Glomerular endothelial cell (primary cell): ENCODE measurements at places on chromosomes 4 and X. TPM values are rescaled to one million over a fixed set of nuclear protein-coding genes. Genes with fewer than 3 reads are reported as not detected.

- no peak for DNase-seq
Measured at GRCh38 chr4:89298788-89299152, 8.8 kb downstream of the GPRIN3 start.

DNA sequence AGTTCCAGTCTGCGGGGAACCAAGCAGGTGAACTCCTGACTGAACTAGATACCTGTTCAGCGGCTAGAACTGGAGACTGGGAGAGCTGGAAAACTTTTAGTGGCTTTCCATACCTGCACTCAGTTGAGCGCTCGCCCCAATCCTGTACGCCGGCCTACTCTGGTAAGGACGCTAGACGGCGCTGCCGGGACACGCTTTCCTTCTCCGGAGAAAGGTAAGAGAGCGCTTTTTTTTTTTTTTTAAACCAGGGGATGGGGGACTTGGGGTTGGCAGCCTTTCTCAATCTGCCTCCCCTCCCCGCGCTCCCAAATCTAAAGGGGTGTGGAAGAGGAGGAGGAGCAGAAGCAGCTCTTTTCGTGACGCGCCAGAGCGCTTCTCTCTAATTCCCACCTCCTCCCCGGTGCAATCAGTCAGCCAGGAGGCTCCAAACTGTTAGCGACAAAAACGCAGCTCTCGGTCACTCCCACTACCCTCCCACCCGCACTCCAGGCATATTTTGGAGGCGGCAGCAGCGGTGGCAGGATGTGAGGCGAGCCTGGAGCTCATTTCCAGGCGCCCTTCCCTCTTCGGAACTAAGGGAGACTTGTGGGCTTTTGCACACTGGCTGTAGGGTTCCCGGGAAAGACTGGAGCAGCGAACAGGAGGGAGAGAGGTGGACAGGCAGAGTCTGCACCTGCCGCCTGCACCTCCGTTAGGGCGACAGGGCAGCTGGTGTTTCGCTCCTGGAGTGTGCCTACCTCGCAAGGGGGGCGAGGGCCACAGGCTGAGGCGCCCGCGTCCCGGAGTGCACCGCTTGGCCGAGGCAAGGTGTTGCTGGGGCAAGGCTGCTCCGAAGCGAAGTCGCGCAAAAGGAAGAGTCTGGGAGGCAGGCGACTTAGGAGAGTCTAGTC lies at the start of gene IL1RAPL2:
TSS of gene IL1RAPL2 (plus strand) at position 409 of the 890 bp plus-strand sequence.
- DNase-seq, result no peak

DNA sequence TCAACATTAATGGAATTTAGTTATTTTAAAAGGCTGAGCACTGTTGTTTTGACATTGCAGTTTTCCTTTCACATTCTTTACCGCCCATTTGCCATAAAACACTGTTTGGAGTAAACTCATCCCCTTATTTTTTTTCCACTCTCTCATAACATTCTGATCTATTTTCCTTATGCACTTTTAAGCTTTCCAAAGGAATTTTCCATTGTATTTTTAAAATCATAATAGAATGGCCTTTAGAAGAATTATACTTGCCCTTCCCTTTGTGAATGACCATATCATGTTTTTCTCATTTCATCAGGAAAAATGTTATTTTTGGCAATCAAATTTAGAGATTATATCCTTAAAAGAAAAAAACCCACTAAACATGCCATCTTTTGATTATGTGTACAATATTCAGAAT lies 1074.2 kb downstream of the STIM2 start:
- no peak for DNase-seq

DNA sequence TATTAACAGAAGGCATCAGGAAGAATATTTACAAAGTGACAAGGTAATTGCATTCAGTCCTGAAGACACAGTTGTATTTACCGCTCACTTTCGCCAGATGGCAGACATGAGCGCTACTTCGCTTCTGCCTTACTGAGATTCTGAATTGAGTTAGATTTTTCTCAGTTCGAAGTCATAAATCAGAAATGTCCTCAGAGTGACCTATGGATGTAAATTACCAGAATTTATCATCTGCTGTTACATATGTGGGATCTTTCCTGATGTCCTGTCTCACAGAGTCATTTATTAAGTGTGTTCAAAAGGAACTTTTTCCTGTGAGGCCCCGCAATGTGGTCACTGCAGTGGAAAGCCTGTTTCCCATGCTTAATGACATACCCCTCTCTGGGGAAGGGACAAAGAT lies 97.3 kb upstream of the DCLK2 start:
- DNase-seq, result no peak

- DNase-seq, result no peak
Measured at GRCh38 chr4:169220854-169221411, 49.8 kb downstream of the SH3RF1 start.

- DNase-seq, result no peak
Measured at GRCh38 chrX:70289168-70289792, 447 bp downstream of the PDZD11 start.

Gene SSX4B
- not detected in 2 replicates for total RNA-seq

Gene BANK1
- total RNA-seq, result 0.18 and 1.1 TPM in 2 replicates

Gene ZNF630
- 2.0 TPM in 2 replicates for total RNA-seq

Gene GPRASP1
- total RNA-seq, result 0.58 and 1.9 TPM in 2 replicates

Gene TMA16
- 26.1 and 26.9 TPM in 2 replicates for total RNA-seq

Gene PFKFB1
- total RNA-seq, result not detected in 2 replicates

Gene C4orf54
- total RNA-seq, result 0.18 and 0.53 TPM in 2 replicates

Gene GATA1
- total RNA-seq, result not detected in 2 replicates
